ENCODE measurements at places on chromosomes 16 and 17.

DNA sequence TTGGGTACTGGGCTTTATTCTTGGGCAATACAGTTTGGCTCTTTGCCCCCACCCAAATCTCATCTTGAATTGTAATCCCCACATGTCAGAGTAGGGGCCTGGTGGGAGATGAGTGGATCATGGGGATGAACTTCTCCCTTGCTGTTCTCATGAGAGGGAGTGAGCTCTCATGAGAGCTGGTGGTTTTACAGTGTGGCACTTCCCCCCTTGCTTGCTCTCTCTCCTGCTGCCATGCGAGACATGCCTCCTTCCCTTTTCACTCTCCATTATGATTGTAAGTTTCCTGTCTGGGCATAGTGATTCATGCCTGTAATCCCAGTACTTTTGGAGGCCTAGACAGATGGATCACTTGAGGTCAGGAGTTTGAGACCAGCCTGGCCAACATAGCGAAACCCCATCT is 18.1 kb upstream of the CNEP1R1 start:
- no peak for DNase-seq

- no peak for DNase-seq
Measured at GRCh38 chr17:82977606-82978005, 101.8 kb upstream of the METRNL start.

GRCh38 chr17:49708515-49709183 is 885 bp upstream of the SLC35B1 start:
- DNase-seq, result no peak

DNA sequence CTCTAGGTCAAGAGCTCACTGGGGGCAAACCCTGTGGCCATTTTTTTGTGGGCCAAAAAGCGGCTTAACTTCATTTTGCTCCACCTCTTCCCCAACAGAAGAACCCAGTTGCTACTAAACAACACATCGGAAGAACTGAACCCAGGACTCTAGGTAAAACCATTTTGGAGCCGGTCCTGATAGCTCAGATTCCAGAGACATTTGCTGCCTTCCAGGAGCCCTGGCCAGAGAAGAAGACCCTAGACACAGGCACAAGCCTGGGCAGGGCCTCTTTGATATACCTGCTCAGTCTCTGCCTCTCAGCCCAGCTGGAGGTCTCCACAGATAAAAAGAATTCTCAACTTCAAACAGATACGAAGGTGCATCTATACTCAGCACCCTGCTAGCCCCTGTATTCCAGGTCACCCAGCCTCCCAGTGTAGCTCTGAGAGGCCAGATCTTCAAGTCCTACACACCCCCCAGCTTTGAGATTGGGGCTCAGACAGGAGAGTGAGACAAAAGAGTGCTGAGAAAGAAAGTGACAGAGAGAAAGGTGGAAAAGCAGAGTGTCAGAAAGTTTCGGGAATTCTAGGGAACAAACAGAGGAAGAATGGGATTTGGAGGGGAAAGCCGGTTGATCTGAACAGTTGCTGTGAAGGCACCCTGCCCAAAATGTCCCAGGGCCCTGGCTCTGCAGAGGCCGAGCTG is 6.6 kb upstream of the HOXB9 start:
- no peak for DNase-seq

GRCh38 chr16:27954191-27954590 is 109.3 kb downstream of the GSG1L start:
- no peak for DNase-seq

DNA sequence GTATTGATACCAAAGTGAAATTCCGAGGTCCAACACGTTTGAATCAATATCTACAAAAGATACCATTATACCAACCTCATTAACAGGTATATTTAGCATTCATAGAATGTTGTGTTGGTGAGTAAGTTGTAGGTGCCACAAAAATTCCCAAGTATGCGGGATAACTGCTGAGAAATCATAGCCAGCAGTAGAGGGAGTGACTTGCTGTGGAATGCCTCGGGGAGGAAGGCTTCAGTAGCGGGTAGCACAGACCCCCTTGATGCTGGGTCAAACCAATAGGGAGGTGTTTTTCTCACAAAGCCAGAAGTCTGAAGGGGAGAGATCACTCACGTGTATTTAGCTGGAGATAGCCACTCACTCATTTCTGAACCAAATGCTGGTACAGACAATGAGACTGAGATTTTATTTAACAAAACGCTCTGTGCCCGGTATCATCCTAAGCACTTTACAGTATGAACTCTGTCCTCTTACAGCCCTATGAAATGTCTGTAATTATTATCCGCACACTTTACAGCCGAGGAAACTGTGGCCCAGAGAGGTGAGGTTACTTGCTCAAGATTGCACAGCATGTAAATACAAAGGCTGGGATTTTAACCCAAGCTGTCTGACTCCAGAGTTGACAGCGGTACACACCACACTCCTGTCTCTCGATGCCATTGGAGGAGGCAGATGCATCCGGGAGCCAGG is 23.1 kb downstream of the HSBP1 start:
- DNase-seq, result no peak

DNA sequence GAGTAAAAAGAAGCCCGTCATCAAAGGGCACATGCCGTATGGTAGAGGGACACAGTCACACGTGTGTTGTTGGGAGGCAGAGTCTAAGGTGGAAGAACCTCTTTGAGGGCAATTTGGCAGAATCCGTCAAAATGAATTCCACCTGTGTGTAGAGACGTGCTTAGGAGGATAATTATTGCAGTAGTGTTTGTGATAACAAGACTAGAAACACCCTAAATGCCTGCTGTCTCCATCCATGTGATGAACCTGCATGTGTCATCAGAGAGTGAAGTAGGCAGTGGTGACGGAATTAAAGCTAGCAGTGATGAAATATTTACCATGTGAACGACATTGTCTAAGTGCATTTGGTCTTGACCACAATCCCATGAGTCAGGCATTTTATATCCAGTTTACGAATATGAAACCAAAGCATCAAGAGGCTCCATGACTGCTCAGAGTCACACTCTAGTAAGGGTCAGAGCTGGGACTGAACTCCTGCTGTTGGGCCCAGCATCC is 61.3 kb upstream of the ADORA2B start:
- DNase-seq, result no peak

DNA sequence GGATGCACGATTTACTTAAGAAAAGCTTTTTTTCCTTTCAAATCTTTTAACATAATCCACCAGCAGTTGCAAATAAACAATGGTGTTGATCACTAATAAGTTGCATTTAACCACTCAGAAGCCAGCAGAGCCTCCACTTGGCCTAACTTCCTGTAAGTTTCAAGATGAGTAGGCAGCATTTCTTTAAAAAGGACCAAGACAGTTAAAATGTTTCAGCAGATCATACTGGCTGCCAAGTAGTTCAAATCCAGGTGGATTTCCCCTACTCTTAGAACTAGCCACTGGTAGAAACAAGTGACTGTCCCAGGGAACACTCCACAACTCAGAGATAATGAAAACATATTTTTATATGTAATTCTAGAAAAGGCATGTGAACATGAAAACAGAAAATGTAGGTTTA is 17.0 kb upstream of the RFFL start:
- DNase-seq, result no peak

GRCh38 chr17:8859027-8859803 is 8.3 kb downstream of the PIK3R6 start:
- no peak for DNase-seq

- DNase-seq, result no peak
Measured at GRCh38 chr17:8757189-8757588, 1.2 kb downstream of the SPDYE4 start.

- no peak for DNase-seq
Measured at GRCh38 chr17:50161911-50162288, 3.9 kb upstream of the SGCA start.

DNA sequence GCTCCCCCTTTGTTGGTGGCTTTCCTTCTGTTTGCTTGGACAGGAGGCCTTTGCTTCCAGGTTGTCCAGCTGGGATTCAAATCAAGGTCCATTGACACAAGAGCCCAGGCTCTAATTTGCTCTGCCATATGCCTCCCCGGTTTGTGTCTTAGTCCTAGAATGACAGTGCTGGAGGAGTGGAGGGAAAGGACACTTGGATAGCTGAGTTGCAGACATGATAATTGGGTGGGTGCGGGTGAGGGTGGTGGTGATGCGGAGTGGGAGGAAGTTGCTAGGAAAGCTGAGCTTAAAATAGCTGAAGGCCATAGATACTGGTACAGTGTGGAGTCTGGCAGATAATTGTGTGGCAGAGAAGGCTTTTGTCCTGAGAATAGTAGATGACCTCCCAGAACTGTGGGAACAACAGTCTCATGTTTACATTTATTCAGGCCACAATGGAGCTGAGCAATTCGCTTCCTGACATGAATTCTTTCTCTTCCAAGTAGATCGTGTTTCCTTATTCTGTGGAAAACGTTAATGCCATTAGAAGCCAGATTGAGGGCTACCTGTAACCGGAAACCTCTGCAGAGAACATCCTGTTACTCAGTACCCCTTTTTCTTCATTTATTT is 23.8 kb downstream of the SEC14L1 start:
- DNase-seq, result no peak

DNA sequence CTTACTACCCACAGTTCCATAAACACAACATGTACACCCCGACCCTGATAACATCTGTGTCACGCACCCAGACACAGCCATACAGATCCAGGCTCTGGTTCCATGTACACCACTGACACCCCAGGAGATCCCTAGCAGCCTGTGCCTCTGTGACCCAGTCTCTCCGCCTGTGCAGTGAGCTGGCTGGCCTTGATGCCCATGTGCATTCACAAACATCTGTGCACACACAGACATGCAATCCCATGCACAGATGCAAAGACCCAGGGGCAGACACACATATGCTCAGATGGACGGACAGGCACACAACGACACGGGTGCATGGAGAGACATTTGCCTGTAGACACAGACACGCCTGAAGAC is 4.1 kb downstream of the CCDC102A start:
- DNase-seq, result no peak

- no peak for DNase-seq
Measured at GRCh38 chr17:38600906-38601305, 4.8 kb downstream of the SRCIN1 start.

GRCh38 chr16:50289950-50290764 is 23.8 kb downstream of the ADCY7 start:
- no peak for DNase-seq

GRCh38 chr16:57118461-57119084 is 26.2 kb downstream of the CPNE2 start:
- DNase-seq, result no peak

DNA sequence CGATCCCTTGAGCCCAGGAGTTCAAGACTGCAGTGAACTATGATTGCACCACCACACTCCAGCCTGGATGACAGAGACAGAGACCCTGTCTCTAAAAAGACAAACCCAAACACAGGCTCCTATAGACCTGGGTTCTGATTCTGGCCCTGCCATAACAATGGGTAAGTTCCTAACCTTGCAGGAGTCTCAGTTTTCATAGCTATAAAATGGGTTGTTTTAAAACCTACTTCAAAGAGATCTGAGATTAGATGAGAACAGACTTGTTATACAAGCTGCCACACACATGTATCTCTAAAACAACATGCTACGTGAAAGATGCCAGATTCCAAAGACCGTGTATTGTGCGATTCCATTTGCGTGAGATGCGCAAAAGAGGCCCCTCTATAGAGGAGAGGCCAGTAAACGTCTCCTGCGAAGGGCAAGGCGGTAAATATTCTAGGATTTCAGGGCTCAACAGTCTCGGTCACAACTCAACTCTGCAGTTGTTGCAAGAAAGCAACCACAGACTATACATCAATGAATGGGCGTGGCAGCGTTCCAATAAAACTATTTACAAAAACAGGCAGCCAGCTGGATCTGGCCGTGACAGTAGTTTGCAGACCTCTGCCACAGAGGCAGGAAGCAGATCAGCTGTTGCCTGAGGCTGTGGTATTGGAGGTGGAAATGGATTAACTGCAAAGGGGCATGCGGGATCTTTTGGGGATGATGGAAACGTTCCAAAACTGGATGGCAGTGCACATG is 5.9 kb downstream of the CORO7 start:
- no peak for DNase-seq

DNA sequence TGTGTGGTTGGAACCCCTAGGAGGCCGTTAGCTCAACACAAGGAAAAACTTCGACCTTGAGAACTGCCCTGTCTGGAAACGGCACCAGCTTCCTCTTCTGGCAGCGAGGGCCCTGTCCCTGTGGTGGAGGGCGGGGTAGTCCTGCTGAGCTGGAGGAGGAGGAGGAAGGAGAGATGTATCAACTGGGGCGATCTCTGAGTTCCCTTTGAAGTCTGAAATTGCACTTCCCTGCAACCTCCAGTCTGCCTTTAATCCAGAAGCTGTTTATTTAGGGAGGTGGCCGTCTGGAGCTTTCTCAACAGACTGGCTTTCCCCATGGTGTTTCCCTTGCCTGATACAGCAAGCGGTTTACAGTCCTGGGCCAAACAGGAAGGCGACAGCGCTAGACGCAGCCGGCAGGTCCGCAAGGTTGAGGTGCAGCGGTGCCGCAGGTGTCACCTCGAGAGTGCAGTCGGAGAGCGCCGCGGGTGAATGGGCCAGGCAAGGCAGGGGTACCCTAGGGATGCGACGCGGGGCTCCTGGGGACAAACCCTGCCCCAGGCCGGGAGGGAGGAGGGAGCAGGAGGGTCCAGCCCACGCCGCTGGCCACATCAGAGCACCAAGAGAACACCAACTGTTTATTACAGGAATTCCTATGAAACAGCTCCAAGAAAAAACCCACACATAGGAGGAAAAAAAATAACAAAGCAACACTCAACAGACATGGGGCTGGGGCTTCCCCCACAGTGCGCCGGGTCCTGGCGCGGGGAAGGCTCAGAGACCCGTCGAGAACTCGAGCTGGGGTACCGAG is 11.4 kb upstream of the MRPS23 start:
- DNase-seq, result peak; percentile 47

DNA sequence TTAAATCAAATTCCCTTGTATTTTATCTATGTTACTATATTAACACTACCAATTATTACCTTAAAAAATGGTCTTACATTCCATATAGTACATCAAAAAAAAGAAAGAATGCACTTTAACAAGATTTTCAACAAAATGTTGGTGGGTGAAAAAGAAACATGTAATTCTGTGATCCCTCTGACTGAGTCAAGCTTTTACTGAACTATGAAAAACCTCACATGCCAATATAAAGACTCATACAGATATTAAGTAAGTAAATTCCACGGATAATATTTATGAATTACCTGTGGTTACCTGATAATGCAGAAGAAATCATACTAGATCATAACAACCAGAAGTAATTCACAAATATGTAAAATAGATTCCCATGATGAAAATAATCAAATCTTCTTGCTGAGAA is 12.4 kb downstream of the COIL start:
- DNase-seq, result no peak

- no peak for DNase-seq
Measured at GRCh38 chr17:1630662-1631061, 2.0 kb upstream of the SLC43A2 start.

DNA sequence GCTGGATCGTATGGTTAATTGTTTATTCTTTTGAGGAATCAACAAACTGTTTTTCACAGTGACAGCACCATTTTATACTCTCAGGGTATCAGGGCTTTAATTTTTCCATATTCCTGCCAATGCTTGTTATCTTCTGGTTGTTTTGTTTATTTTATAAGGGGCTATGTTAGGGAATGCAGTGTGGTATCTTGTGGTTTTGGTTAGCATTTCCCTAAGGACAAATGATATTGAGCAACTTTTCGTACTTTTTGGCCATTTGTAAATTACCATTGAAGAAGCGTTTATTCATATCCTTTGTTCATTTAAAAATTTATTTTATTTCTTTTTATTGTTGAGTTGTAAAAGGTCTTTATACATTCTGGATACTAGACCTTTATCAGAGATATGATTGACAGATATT is 322.0 kb upstream of the SALL1 start:
- DNase-seq, result no peak

GRCh38 chr16:56617212-56618085 is 8.1 kb upstream of the MT1E start:
- DNase-seq, result no peak

- no peak for DNase-seq
Measured at GRCh38 chr16:3188925-3189825, 1.2 kb downstream of the OR1F1 start.

- no peak for DNase-seq
Measured at GRCh38 chr17:19978209-19978802, 678 bp upstream of the AKAP10 start.
